ENCODE measurements at places on chromosomes 7 and 10.

DNA sequence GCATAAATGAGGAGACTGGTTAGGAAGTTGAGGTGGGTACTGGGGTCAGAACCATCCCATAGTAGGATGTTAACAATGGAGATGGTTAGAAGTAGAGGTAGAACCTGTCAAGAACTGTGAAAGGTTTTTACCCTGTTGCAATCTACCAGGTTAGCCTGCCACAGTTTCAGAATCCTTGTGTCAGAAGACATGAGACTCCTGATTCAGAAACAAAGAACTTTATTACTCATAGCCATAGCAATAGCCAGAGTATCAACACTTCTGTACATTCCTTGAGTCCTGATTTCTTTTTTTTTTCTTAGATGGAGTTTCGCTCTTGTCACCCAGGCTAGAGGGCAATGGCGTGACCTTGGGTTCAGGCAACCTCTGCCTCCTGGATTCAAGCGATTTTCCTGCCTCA lies 200.9 kb downstream of the GRM3 start:
- DNase-seq = no peak

DNA sequence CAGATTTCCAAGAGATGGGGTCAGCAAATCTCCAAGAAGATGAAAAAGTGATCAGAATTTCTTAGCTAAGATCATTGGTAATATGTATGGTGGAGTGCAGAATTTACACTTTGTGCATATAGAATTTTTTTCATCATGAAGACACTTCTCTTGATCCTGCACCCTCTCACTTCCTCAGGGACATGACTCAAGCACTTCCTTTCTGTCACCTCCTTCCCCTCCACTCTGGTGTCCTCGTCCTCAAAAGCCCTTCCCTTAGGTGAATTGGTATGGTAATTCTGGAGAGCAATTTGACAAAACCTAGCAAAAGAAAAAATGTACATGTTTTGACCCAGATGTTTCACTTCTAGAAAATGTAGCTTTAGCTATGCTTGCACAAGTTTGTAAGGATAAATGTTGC lies 18.1 kb downstream of the CALN1 start:
- DNase-seq = no peak

DNA sequence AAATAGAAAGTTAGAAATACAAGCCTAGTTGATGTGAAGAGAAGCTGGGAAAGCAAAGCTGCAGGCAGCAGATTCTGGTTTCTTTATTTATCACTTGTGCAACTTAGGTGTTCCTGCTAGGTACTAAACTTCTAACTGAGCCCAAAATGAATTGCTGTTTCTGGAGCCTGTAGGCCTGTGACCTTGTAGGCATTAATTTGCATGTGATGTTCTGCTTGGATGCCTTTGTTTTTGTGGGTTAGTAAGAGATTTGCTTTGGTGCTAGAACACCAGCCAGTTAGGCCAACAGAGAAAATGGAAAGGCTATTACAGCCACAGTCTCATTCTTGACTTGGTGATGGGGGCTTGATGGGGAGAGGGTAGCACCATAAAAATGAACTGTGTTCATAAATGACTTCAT lies 370.7 kb downstream of the PPP1R3A start:
- DNase-seq = no peak

- peak; percentile 53 for DNase-seq
Observed at GRCh38 chr10:89837165-89838043, 136.0 kb downstream of the KIF20B start.

- DNase-seq = peak; percentile 10
Observed at GRCh38 chr7:129438839-129439651, 4.8 kb downstream of the STRIP2 start.

GRCh38 chr7:102111061-102112041 lies 175.3 kb upstream of the SH2B2 start:
- DNase-seq = no peak

- no peak for DNase-seq
Observed at GRCh38 chr7:124429923-124430322, 335.7 kb downstream of the GPR37 start.

DNA sequence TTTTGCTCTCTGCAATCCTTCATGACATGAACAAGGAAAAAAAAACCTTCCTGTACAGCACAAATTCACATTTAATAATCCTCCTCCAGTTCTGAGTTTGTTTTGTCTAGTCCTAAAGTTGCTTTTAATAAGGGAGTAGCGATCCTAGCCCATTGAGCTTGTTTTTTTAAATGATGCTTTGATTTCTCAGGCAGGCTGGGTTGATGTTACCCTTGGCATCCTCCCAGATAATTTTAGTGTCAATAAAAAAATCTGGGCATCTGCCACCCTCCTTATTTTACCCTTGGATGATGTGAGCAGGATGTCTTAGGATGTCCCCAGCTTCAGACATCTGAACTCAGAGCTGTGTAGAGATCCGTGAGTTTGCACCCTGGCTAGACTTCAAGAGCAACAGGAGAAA lies 33.9 kb upstream of the PROSER2 start:
- DNase-seq = no peak

- no peak for DNase-seq
Observed at GRCh38 chr7:134714470-134715205, 64.8 kb upstream of the CALD1 start.

GRCh38 chr10:128734161-128734560 lies 607.9 kb upstream of the MKI67 start:
- DNase-seq = no peak

GRCh38 chr7:84506151-84506550 lies 311.6 kb upstream of the SEMA3A start:
- no peak for DNase-seq

GRCh38 chr7:32588657-32589056 lies 93.4 kb downstream of the AVL9 start:
- DNase-seq = no peak

GRCh38 chr7:158614700-158615099 lies 27.1 kb upstream of the PTPRN2 start:
- no peak for DNase-seq

- DNase-seq = no peak
Observed at GRCh38 chr7:28615091-28615490, 202.8 kb downstream of the CREB5 start.

DNA sequence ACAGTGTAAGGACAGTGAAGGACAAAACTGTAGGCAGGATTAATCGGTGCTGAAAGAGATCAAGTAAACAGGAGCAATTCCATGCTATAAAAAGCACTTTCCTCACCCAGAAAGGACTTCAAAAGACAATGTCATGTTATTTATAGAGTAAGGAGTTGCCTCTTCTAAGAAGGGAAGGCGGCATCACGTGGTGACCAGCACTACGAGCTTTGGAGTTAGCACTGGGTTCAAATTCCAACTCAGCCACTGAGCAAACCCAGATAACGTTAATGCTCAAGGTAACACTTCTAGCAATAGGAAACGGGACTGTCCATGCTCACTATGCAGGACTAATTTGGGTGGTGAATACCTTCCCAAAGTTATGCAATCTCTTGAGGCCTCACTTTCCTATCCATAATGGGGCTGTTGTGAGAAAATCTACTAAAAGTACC lies 715 bp upstream of the PANK1 start:
- DNase-seq = no peak

GRCh38 chr10:116158036-116158435 lies 115.0 kb downstream of the GFRA1 start:
- DNase-seq = no peak

DNA sequence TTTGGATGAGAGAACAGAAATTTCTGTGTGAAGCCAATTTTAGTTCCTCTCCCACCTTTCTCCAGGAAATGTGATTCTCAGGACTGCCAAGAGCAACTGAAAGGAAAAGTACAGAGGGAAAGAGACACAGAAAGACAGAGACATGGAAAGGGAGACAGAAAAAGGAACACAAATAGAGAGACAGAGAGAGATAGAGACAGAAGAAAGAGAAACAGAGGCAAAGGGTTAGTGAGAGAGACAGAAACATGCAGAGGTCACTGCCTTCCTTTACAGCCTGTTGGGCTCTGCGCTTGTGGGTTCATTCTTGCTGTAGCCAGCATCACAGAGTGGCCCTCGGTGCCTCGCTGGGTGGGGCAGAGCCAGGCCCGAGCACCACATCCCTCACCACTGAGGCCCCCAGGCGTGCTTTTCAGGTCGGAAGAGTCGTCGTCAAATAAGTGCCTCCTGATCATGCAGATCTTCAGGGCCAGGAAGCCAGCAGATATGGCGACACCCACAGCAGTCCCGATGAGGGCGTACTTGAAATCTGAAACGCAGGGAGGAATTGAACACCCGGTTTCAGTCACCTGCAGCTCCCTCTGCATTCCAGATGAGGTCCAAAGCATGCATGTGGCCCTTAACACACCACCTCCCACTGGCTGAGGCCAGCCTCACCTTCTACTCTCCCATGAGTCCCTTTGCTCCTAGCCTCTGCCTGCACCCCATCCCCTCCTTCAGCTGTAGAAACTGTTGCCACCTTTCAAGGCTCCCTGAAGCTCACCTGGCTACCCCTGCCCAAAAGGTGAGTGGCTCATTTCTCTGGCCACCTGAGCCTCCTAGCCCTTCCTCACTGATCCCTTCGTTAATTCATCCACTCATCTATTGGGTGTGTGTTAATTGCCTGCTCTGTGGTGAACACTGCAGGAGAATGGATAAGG lies 21.4 kb downstream of the TMEM273 start:
- no peak for DNase-seq

DNA sequence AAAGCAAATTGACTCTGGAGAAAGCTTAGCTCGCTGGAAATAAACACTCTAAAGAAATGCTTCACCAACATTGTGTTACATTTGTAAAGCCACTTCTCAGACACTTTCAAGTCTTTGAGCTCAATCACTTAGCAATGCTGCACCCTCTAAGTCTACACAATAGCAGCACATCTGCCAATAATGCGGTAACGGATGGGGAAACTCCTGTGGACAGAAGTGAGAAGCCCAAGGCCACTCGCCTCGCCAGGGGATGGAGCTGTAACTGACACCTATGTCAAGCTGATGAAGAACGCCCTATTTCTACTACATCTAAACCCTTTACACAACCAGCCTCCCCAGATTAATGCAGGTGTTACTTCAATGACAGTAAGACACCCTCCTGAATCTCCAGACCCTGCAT lies 167.7 kb downstream of the SFMBT2 start:
- no peak for DNase-seq

- DNase-seq = peak; percentile 96
Observed at GRCh38 chr7:28685644-28686417, 272.3 kb downstream of the TRIL start.

- DNase-seq = no peak
Observed at GRCh38 chr10:3169271-3169670, 3.3 kb downstream of the PITRM1 start.

- no peak for DNase-seq
Observed at GRCh38 chr7:101168412-101169049, 3.2 kb upstream of the VGF start.

Measured in left kidney (tissue), 8 donors.